ENCODE measurements at places on chromosomes 5 and 9.

- peak; percentile 9 for DNase-seq
Observed at GRCh38 chr5:57692582-57693487, 210.2 kb upstream of the ACTBL2 start.

DNA sequence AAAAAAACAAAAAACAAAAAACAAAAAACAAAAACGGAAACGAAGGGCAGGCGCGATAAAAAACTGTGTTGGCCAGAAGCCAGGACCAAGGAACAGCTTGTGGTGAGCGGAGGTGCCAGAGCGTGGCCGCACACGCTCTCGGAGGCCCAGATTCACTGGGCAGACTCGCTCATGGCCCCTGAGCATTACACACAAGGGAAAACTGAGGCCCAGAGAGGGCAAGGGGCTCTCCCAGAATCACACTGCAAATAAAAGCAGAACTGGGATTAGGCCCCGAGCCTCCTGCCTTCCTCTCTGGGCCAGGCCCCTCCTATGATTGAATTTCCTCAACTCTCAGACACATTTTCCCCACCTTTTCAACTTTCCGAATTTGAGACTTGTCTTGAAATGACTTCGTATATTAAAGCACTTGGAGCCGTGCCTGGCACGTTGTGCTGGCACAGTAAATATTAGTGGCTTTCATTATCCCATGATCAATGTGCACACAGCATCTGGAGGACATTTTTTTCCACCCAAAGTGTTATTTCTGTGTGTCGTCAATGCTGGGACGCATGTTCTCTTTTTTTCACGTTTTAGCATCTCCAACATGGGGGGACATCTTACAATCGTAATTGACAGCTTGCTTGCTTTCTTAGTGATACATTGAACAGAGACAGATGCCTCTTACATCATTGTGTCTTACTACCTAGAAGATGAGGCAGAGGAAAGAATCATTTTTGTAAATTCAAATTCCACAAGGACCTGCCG is 7.4 kb downstream of the FIBCD1 start:
- DNase-seq: no peak

DNA sequence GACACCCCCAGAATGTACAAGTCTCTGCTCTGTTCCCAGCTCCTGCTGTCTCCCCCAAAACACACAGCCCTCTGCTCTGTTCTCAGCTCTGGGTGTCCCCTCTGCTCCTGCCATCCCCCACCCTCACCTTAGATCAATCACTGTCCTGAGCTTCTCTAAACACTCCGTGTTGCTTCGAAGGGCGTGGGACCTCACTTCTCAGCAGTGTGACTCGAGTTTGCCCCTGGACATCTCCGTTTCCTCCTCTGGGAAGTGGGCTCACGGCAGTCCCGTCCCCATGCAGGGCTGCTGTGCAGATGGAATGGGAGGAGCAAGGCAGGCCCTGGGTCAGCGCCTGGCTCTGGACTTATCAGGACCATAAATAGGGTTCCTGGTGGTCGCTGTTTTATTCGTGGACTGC is 98.0 kb upstream of the RAPGEF1 start:
- no peak for DNase-seq

GRCh38 chr9:73230251-73230650 is 78.6 kb downstream of the ANXA1 start:
- DNase-seq: no peak

DNA sequence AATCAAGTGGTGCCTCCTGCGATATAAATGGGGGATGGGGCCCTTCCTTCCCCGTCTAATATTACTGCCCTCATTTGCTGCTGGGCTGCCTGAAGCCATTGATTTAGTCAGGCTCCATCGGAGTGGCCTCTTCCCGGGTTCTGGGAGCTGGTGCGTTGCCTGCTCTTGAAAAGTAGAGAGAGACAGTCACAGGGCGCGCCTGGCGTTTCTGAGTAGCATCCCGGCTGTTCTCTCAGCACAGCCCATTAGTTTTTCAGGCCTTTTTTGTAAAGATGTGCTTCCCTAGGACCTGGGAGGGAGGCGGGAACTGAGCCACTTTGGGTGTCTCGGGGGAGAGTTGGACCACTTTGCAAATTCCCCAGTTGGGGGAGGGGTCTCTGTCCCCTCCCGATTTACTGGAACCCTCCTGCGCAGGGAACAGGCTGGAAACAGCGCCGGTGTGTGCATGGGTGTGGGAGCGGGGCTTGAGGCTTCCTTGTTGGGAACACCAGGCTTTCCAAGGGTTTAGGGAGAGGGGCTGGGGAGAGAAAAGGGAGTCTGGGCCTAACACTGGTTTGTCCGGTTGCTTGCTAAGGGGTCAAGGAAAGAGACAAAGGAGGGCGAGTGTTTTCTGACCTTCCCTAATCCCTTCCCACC is 4.7 kb downstream of the PRDM6 start:
- no peak for DNase-seq

DNA sequence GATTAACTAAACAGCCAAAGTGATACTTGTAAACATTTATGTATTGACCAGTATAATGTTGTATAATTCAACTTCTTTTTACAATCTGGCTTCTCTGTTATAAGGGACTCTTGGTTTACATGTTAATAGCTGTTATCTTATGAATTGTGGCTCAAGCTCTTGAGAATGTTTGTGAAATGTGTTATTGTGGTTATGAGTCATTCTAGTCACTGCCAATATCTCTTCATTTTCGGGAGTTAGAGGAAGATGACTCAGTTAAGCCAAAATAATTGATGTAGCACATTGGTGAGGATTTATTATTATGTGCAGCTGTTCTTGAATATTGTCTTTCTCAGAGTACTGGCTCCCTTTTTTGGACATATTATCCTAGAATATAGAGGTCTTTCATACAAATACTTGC is 655.2 kb upstream of the RIOK2 start:
- DNase-seq: no peak

DNA sequence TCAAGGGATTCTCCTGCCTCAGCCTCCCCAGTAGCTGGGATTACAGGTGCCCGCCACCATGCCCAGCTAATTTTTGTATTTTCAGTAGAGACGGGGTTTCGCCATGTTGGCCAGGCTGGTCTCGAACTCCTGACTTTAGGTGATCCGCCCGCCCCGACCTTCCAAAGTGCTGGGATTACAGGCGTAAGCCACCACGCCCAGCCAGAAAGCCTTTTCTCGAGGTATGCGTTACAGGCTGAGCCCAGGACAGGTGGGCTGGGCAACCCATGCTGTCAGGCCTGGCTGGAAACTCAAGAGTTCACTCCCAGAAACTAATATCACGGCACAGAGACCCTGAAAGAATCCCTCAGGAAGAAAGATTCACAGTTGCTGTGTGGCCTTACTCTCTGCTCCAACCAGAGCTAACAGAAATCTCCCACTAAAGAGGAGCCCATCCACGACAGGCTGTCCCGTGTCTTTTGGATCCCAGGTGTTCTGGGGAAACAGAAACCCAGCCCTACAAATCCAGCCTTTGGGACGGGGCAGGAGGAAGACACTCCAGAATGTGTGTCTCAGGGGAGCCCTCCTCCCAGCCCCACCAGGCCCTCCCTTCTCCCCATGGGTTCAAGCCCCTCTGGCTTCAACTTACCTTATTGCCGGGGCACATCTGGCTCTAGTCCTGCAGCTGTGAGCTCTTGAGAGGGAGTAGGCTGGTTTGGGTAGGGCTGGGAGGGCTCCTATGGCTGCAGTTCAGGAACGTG is 400 bp downstream of the TIFAB start:
- DNase-seq: no peak

DNA sequence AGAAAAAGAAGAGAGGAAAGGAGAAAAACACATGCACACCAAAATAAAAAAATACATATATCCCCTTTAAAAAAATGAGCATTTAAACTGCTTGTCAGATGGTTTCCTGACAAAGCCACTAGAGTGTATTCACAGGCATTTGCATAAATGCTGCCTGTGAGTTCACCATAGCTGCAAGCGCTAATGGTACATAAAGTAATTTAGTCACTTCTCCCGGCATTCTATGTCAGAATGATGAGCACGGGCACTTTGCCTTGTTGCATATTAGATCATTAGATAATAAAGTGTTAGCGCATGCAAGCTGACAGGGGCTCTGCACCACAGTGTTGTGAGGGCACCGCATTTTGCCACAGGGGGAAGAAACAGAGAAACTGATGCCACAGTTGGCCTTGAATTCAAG is 280.6 kb downstream of the EBF1 start:
- DNase-seq: no peak

GRCh38 chr9:34580358-34580757 is 9.2 kb downstream of the CNTFR start:
- DNase-seq: no peak

DNA sequence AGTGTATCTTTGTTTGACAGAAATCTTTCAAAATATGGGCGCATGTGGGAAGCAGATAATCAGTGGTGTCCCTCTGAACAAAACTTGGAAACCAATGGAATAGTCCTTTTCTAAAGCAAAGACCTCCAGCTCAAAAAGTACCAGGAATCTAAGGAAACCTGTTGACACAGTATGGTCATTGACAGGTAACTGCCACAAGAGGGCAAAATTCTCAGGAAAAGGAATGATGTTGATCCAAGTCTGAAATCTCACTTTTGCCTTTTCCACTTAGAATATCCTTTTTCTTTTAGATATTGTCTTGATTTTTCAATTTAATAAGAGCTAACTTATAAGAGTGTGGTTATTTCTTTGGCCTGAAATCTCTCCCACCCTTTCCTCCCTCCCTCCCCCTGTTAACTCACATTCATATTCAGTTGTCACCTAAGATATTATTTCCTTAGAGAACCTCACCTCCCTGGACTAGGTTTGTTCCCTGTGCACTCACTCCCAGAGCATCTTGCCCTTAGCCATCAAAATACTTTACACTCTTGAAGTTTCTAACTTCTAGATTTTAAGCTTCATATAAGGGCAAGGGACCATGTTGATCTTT is 59.0 kb upstream of the BARX1 start:
- DNase-seq: peak; percentile 34

- peak; percentile 94 for DNase-seq
Observed at GRCh38 chr9:70419556-70420440, 5.3 kb upstream of the KLF9 start.

GRCh38 chr5:30749971-30750370 is 443.5 kb upstream of the CDH6 start:
- DNase-seq: no peak

- DNase-seq: no peak
Observed at GRCh38 chr5:93893075-93893474, 151.7 kb upstream of the POU5F2 start.

- no peak for DNase-seq
Observed at GRCh38 chr5:54742417-54742891, 224.9 kb downstream of the SNX18 start.

DNA sequence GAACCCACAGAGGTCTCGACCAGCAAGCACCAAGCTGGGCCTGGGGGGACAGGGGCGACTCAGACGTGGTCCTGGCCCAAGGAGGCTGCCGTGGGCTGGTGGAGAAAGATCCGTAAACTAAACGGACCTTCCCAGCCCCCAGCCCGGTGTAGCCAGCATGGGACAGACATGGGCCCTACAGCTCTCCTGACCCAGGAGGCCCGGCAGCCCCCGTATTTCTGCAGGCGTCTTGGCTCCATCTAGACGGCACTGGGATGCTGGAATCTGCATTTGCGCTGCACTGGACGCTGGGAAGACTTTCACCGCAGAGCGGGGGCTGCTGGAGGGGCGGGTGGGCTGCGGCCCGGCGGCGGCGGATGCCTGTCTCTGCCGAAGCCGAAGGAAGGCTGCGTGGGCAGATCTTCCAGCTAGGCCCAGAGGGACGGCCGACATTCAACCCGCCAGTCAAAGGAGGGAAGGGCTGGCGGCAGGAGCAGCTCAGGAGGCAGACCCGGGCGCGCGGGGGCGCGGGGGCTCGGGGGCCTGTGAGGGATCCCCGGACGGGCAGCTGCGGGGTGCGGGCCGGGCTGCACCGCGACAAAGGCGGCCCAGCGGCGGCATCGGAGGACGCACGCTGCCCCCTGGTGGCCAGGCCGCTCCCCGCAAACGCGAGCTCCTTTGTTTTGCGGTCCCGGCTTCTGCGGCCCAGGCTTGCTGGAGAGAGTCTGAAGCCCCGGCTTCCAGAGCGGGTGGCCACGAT is 266.2 kb downstream of the NSG2 start:
- DNase-seq: peak; percentile 76

DNA sequence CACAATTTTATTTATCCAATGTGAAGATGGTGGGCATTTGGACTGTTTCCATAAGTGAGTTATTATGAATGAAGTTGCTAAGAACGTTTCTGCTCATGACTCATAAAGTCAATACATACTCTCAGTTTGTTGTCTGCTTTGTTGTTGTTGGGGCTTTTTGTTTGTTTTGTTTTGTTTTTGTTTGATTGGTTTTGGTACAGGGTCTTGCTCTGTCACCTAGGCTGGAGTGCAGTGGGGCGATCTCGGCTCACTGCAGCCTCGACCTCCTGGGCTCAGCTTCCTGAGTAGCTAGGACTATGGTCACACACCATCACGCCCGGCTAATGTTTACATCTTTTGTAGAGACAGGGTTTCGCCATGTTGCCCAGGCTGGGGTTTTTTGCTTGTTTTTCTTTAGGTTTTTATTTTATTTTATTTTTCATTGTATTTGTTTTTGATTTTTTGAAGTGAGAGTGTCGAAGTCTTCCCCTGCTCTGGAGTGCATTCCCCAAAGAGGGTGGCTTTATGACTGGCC is 18.0 kb downstream of the TRIM7 start:
- DNase-seq: peak; percentile 33

GRCh38 chr5:60594715-60595477 is 105.1 kb downstream of the DEPDC1B start:
- DNase-seq: no peak

DNA sequence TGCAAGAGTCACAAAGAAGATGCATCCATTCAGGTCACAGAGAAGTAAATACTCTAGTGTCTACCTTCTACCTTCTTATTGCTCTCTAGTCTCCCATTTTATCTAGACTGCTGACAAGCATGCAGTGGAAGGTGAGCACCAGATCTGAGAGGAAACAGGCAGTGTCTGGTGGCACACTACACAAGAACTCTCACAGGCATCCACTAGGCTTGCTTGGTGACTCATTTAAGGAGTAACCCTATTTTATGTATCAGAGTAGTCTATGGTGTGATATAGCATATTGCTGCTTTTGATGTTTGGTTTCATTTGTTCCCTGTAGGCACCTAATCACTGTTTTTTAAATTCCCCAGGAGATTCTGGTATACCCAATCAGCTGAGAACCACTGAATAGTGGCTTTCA is 1.6 kb upstream of the THBS4 start:
- no peak for DNase-seq

GRCh38 chr9:100668024-100668423 is 90.1 kb downstream of the CAVIN4 start:
- DNase-seq: no peak

- DNase-seq: no peak
Observed at GRCh38 chr9:89457376-89457855, 40.5 kb downstream of the SEMA4D start.

GRCh38 chr9:30116673-30117217 is 2267.7 kb upstream of the ACO1 start:
- DNase-seq: no peak

DNA sequence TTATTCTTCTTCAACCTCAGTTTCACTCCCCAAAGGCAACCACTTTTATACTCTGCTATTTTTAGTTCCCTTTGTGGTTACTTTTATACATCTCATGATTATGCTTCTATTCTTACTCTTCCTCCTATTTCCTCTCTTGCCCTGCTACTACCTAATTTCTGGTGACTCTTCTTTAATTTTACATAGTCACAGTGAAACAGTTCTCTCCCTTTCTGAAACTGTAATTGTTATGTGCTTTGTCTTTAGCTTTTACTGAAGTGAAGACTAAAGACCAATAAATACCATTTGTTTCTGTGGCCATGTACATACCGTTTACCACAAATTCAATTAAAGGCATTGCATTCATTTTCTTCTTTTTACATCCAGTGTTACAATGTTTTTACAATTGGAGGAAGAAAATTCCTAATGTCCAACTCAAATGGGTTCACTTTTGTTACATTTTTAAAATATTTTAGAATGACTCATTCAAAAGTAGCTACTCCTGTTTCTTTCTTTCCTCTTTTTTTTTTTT is 410.6 kb downstream of the PSAT1 start:
- DNase-seq: no peak
